T-helper 17 cell (primary cell): ENCODE measurements at places on chromosomes 2 and 18.

DNA sequence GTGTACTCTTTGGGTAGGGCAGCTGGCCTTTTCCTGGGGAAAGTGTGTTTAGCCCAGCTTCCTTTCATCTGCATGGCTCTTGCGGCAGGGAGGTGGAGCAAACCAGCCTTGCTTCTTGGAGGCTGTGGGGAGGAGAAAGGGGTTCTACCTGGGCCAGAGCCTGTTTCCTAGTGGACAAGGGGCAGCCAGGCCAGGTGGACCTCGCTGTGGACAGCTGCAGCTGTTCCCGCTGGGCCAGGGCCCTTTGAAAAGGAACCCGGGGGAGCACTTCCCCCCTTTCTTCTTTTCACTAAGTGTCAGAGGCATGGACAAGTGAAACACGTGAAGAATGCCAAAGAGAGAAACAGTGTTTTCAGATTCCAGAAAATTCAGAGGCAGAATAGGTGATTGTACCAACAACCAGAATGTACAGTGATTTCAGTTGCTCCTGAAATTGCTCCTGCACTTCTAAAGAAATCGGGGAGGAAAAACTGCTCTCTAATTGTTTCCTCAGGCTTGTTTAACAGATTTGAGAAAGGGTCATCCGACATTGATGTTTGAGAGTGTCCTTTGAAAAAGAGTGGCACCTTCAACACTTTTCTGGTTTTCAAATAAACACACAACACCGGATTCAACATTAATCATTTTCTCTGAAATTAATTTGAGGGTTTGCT is 3.9 kb downstream of the GLI2 start:
- no peak for DNase-seq

- no peak for DNase-seq
Observed at GRCh38 chr2:219658196-219658846, 30.9 kb downstream of the SLC4A3 start.

DNA sequence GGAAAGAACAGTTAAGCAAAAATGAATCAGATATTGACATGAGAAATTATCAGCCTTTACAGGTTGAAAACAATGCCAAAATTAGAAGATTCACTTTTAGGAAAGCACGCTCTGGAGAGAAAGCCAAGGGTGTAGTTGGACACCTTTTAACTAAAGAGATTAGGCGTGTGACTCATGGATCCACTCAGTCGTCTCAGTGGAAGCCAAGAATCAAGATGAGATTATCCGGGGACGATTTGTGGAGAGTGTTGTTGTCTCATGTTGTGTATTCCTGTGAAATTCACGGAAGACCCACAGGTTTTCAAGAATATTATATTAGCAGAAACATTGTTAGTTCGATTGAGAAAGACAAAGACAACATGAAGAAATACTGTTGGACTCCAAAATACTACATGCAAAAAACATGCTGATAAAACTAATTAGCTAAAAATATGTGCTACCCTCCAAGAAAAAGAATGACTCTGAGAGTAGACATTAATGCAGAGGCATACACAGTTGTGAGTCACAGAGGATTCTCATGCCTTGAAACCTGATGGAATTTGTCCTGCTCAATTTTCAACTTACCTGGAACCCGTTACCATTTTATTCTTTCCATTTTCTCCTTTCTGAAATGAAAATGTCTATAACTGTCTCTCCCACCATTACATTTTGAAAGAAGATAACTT is 192.1 kb upstream of the RND3 start:
- no peak for DNase-seq

DNA sequence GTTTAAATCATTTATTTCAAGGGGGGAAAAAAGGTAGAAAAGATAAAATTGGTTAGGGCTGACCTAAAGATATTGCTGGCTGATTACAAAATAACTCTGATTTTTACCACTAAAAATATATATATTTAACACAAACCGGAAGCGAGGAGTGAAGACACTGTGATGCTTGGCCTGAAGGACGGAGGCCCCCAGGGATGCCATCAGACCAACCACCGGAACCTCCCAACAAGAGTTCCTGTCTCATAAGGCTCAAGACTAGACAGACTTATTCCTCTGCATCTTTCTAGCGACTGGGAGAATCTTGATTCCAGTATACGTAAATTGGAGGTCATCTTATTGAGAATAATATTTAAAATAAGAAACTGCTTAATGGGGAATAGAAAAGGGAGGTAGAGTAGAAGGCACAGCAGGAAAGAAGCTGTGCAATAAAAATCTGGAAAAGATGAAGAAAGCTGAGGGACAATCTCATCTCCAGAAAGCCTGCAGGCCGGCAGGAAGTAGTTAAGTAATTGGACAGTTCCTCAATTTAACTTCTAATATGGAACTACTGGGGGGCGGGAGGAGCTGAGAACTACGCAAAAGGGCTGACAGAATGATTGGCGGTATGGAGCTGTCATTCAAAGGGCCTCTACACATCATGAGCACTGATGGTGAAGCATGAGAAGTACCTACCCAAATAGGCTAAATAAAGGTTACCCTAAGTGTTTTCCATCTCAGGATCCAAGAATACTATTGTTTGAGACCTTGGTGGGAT is 91.1 kb downstream of the DTNB start:
- DNase-seq, result no peak

DNA sequence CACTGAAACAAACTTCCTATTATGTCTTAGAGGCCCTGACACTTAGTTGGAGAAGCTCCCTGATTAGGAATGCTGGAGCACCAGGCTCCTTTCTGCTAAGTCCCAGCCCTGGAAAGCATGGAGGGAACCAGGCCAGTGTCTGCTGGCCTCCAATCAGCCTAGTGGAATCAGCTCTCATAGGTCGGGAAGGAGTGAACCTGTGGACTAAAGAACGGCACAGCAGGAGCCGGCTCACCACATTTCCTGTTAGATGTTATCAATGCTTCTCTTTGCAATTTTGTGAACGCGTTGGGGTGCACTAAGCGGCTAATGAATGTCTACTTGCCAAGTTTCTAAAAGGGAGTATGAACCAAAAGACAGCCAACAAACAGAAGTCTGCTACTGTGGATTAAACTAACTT is 296.6 kb downstream of the NAPG start:
- DNase-seq, result no peak
